ENCODE measurements at places on chromosomes 11 and 22.
A peak's percentile ranks its signal among the peaks of the same experiment; 100 is the strongest.

- DNase-seq, result no peak
Observed at GRCh38 chr11:121250843-121251242, 41.7 kb upstream of the SC5D start.

DNA sequence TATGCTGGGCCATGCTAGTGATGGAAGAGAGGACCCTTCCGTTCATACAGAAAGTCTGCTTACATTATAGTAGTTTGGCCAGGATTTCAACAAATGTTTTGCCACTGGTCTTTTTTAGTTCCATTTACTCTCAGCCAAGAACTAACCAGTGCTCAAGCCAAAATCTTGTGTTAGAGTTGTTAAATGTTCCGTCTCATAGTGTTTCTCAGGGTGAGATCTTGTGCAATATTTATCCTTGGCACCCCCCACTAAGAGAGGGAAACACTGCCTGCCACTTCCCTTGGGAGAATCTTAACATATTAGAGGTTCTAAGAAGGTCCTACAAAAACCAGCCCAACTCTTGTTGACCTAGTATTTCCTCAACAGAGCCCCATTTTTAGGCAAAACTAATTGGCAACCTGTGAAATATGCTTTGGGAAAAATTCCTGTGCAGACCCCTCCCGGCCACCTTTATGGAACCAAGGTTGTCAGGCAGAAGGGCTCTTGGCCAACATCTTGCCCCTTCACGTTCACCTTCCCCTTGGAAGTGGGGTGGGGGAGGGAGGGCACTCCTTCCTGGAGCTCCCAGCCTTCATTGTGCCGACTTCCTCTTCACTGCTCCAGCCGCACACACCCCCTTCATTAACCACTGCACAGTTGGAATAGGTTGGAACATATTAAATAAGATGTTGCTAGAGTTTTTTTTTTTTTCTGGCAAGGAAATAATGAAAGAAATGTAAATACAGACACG lies 173.2 kb upstream of the SORL1-AS1 start:
- DNase-seq, result peak; percentile 45

GRCh38 chr11:105183987-105184386 lies 44.4 kb upstream of the CARD18 start:
- no peak for DNase-seq

GRCh38 chr11:116613206-116613875 lies 159.4 kb downstream of the BUD13 start:
- no peak for DNase-seq

- no peak for DNase-seq
Observed at GRCh38 chr11:36711104-36711825, 113.2 kb upstream of the RAG2 start.

DNA sequence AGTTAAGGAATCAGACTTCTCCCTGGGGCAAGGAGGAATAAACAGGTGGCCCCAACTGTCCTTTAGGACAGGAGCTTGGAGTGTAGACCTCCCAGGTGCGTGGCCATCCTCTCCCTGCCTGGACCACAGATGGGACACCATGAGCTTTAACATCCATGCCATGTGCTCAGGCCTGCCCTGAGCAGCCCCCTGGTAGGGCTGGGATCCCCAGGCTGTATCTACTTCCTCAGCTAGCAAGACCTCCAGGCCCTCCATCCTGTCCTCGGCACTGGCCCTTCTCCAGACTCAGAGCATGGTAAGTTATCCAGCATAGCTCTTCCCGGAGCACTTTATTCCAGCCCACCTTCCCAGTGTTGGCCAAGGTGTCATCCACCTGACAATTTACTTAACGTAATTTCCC lies 5.7 kb downstream of the CD6 start:
- no peak for DNase-seq

DNA sequence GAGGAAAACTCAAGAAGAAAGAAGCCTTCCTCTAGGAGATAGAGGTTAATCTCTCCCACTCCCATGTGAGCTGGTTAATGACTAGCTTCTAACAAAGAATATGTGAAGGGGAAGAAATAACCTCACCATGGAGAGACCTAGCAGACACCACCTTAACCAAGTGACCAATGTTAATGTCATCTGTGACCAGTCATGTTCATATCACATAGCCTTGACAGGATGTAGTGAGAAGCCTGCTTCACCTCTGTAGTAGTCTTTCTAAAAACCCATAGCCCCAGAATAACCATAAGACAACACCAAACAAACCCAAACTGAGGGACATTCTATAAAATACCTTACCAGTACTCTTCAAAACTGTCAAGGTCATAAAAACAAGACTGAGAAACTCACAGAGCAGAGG lies 21.5 kb upstream of the POU2AF1 start:
- DNase-seq, result no peak

GRCh38 chr11:107962181-107962580 lies 33.9 kb downstream of the RAB39A start:
- DNase-seq, result no peak

- no peak for DNase-seq
Observed at GRCh38 chr11:132640952-132641351, 891.3 kb downstream of the OPCML start.

GRCh38 chr11:96307776-96308140 lies 35.2 kb downstream of the MAML2 start:
- peak; percentile 95 for DNase-seq

GRCh38 chr11:20046416-20046815 lies 113.9 kb downstream of the DBX1 start:
- no peak for DNase-seq

DNA sequence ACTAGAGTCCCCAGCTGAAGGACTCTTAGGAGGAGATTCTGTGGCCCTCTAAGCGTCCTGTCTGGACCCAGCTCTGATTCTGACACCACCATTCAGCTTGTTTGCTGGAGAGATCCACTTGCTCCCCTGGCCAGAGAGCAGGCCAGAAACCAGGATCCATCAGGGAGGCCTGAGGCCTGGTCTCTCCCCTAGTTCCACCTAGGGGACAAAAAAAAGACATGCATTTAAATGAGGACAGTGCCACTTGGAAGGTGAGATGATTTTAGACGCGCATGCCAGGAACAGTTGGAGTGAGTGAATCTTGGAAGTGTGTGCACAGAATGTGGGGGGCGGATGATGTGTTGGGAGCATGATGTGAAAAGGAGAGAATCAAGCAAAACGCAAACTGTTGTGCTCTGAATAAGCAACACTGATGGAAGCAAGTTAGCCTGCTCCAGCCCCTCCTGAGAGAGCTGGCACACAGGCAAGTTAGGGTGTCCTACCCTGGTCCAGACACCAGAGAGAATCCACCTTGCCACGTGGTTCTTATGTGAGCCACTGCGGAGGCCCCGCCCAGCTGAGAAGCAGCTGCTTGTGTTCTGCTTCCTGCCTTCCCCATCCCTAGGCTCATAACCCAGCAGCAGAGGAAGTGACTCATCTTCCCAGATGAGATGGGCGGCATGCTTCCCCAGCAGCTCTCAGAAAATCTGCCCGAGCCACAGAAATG lies 8.0 kb upstream of the SLCO2B1 start:
- peak; percentile 93 for DNase-seq

- no peak for DNase-seq
Observed at GRCh38 chr11:17974246-17974645, 38.6 kb downstream of the SERGEF start.

DNA sequence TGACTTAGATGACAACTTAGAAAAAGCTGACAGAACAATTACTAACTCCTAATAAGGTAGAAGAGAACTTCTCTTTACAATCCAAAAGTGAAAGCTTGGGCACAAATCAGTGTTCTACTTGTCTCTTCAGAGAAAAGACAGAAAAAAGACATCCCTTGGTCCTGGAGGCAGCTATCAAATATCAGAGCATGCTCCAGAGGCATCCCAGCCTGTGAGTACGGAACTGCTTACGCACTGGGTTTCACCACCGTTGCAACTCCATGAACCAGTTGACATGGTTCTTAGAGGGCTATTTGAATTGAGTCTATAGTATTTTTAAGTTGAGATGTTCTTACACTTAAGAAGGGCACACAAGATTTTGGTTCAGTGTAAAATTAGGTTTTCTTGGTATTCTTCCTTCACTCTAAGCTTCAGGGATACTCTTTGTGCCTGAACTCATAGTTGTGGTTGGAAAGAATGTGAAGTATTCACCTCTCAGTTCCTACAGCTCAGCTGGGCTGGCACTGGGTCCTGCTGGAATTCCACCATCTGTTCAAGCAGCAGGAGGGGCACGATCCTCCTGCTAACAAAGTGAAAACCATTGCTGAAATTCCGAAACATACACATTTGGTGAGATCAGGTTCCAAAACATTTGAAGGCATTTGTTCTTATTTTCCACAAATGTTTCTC lies 6.3 kb downstream of the AKIP1 start:
- DNase-seq, result peak; percentile 60

Data from fibroblast of mammary gland (primary cell).